NCI-H187 treated with DMSO at 0.1 percent for 48 hours (cell line): ENCODE measurements at places on chromosomes 2 and 18.

- no peak for DNase-seq
Observed at GRCh38 chr2:43158259-43158880, 68.0 kb downstream of the ZFP36L2 start.

DNA sequence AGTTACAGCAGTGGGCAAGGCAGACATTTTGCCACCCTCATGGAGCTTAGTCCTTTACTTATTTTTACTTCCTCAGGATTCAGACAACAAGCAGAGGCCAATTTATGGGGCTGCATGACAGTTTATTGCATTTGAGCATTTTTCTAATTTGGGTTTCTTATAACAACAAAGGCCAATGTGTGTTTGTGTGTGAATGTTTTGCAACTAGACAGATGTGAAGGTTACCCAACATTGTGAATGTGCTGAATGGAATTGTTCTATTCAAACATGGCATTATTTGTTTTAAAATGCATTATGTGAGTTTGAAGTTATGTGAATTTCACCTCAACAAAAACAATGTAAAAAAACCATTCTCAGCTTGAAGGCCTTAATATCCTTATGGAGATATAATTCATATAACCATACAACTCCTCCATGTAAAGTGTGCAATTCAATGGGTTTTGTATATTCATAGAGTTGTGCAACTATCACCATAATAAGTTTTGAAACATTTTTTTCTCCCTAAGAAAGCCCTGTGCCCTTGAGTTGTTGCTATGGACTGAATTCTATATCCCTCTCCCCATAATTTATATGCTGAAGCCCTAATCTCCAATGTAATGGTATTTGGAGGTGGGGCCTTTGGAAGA is 57.3 kb downstream of the CCDC195 start:
- no peak for DNase-seq

DNA sequence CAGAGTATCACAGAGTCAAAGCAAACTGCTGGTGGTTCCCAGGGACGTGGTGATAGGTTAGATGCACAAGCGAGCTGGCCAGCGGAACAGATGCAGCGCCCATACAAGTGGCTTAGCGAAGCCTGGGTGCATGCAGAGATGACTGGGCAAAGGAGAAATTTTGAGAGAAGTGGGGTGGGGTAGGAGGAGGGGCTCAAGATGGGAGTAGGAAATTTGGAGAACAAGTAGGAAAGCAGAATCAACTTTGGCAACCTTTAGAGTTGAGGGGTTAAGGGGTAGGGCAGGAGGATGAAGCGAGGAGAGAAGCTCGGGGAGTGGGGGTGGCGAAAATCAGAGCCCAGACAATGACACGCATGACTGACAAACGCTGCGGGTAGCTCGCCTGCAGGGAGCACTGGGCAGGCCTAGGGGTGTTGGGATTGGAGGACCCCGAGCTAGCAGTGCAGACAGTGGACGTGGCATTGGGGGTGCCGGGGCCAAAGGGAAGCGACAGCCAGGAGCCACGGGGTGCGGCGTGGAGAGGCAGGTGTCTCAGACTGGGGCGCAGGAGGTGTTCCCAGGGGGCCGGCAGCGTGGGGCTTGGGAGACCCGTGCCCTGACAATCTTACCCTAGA is 431 bp downstream of the FAM98A start:
- no peak for DNase-seq

DNA sequence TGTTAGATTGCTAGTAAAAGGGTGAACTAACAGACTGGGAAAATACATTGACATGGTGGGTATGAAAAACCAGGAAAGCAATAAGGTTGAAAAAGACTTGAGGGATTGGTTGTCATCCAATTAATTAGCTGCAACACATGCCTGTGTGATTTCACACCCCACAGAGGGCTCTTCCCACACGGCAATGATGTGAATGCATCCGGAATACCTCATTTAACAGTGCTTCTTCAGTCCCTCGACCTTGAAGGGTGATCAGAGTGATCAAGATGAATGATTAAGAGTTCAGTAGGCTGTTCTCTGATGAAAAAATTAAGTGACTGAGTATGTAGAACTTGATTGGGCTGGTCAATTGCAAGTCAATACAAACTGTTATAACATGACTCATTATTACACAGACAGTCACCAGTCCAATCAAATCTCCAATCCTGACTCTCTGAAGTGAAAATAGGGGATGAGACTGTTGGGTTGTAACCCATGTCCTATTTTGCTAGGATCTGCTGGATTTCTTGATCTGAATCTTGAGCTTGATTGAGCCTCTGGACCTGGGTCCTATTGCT is 924.9 kb upstream of the FAM98A start:
- no peak for DNase-seq

GRCh38 chr2:45904267-45904945 is 252.9 kb downstream of the PRKCE start:
- no peak for DNase-seq

GRCh38 chr2:236404346-236404745 is 140.1 kb upstream of the ASB18 start:
- DNase-seq, result no peak

- no peak for DNase-seq
Observed at GRCh38 chr18:78984941-78985784, 5.5 kb downstream of the SALL3 start.

DNA sequence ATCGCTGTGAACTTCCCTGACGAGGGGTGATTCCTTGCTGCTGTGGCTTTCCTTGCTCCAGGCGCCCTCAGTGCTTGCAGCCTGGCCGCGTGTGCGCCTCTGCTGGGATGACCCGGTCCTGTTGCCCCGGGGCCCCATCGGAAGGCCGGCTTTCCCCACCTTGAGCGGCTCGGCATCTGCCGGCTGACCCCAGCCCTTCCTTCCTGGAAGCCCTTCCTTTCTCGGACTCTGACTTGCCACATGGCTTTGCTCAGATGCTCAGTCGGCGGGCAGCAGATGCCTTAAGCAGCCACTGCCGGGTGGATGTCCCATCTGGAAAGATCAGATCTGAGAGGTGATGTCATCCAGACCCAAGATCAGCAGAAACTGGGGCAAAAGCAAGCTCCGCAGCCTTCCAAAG is 100.5 kb upstream of the ODC1 start:
- DNase-seq, result no peak

GRCh38 chr18:31720867-31721266 is 36.5 kb upstream of the B4GALT6 start:
- no peak for DNase-seq

DNA sequence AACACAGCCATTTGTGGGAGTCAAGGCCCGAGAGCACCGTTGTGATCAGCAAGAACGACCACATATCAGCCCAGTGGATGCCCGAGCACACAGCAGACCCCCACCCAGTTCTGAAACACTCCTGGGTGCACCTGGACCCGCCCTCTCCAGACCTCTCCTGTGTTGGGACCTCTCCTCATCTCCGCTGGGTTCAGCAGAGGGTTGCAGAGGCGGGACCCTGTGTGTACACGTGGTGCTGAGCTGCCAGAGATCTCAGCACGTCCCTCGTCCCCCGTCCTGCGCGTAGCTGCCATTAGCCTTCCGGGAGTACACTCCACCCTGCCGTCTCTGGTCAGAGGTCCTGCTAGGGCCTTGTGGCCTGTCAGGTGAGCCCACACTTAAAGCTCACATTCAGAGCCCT is 51.7 kb downstream of the ADI1 start:
- no peak for DNase-seq

DNA sequence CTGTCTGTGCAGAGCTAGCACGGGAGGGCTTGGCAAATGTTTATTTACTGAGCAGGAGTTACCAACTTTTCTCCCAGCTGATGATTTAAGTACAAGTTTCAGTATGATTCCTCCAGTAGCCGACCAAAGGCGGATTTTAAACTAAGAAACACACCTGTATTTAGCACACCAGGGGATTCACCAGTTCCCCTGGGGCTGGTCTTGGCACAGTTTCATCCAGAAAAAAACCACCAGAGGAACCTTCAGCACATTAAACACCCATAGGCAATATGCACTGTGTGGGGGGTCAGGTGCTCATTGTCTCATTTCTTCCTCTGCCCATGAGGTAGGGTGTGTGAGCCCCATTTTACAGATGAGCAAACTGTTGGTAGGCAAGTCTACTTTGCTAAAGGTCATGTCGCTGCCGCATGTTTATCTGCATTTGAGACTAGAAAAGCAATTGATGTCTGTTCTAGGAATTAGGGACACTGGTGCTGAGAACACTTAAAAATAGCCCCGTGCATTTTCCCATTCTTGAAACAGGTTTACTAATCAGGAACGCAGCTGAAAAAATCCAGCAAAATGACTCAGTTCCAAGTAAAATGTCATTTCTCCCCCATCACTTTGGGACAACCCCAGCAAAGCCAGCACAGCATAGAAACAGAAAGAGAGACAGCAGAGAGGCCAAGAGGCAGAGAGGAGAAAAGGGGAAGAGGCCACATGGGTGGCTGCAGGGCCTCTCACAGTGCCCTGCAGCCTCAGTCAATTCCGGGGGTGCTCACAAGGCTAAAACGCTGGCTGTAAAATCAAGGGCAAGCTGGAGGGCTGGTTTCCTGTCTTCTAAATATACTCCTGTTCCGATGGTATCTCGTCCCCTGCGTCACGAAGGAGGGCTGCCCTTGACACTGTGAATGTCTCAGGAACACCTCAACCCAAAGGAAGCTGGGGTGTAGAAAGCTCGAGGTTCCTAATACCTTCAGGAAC is 166.8 kb upstream of the ID2 start:
- no peak for DNase-seq

- no peak for DNase-seq
Observed at GRCh38 chr2:164039270-164039669, 303.5 kb upstream of the FIGN start.

GRCh38 chr18:70338890-70339289 is 50.0 kb downstream of the SOCS6 start:
- no peak for DNase-seq

GRCh38 chr2:219507581-219508443 is 6.5 kb upstream of the ASIC4 start:
- DNase-seq, result no peak

DNA sequence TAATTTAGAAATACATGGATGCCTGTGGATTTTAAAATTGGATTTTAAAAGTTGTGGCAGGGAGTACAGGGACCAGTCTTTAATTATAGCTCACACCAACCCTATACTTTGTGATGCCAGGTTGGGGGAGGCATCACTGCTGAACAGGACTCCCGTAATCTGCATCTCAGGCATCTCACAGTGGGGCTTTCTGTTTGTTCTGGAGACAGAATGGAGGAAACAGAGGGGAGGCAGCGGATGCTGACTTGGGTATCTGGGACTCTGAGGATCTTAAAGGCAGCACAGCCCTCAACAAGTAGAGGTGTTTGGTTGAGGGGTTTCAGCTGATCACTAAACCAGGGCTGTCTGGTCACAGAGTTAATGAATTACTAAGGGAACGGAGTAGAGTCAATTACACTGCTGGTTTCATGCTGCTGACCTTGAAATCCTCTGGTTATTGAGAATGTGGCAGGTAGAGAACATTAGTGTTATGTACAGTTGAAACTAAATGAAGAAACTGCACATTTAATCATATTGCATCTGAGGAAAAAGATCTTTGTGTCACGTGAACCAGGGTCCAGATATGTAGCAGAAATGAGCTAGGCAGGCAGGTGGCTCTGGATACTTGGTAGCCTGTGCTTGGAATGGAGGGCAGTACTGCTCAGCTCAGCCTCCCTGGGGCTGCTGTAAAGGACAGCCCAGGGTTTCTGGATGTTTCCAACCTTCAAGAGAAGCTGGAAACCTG is 40.3 kb downstream of the FHOD3 start:
- DNase-seq, result no peak

- DNase-seq, result no peak
Observed at GRCh38 chr2:109225170-109225782, 96.3 kb downstream of the SH3RF3 start.

- no peak for DNase-seq
Observed at GRCh38 chr2:221551864-221552263, 20.2 kb downstream of the EPHA4 start.

GRCh38 chr2:238143239-238143951 is 4.9 kb downstream of the KLHL30 start:
- no peak for DNase-seq

DNA sequence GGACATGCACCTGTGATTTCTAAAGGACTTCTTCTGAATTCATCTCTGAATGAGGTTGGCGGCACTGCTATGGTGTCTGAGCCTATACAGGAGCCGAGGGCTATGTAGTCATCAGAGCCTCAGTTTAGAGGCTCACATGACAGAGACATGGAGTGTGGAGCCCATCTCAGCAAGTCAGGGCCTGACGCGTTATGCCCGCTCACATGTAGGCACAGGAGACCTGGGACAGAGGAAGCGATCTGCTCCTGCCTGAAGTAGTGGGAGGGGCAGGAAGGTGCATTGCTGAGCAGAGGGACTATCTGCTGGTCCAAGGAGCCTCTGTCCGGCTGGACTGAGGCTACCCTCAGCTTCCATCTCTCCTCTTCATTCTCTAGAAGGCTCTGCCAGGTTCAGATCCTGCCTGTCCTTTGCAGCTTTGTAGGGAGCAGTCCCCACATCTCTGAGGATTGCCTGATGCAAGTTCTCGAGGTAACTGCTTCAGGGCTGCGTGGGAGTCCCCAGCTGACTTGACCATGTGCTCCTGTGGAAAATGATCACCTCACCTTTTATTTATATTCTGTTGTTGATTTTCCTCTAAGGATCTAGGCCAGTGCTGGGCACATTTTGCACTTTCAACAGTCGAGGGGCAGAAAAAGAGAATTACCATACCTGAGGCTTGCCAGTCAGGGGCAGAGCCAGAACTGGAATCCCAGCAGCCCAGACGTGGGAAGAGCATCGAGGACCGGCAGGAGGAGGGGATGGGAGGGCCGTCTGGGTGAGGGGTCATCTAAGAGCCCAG is 16.6 kb downstream of the KLHL29 start:
- no peak for DNase-seq

- DNase-seq, result no peak
Observed at GRCh38 chr2:80863147-80863714, 558.7 kb upstream of the LRRTM1 start.

GRCh38 chr18:75135158-75135725 is 73.7 kb downstream of the PTGR3 start:
- DNase-seq, result no peak

- no peak for DNase-seq
Observed at GRCh38 chr2:85954590-85955458, 66.0 kb upstream of the ST3GAL5 start.

- no peak for DNase-seq
Observed at GRCh38 chr18:74841248-74841647, 243.6 kb downstream of the ZNF407 start.

DNA sequence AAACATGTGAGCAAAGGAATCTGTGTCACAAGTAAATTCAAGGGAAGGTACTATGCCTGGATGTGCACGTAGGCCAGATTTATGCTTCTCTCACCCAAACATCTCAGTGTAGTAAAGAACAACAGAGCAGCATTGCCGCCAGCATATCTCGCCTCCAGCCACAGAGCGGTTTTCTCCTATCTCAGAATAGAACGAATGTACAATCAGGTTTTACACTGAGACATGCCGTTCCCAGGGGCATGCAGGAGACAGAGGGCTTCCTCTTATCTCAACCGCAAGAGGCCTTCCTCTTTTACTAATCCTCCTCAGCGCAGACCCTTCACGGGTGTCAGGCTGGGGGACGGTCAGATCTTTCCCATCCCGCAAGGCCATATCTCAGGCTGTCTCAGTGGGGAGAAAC is 175.3 kb downstream of the RPIA start:
- DNase-seq, result no peak
